ENCODE measurements at places on chromosomes 5 and 9. TPM values are rescaled to one million over a fixed set of nuclear protein-coding genes. Genes with fewer than 3 reads are reported as not detected.

GRCh38 chr5:128212191-128212806 lies 128.7 kb downstream of the SLC12A2 start:
- H3K27me3 ChIP-seq: no peaks in the 10 kb centered on the region
- H3K27ac ChIP-seq: no peak overlapping the region
- no peak overlapping the region for H3K4me3 ChIP-seq

DNA sequence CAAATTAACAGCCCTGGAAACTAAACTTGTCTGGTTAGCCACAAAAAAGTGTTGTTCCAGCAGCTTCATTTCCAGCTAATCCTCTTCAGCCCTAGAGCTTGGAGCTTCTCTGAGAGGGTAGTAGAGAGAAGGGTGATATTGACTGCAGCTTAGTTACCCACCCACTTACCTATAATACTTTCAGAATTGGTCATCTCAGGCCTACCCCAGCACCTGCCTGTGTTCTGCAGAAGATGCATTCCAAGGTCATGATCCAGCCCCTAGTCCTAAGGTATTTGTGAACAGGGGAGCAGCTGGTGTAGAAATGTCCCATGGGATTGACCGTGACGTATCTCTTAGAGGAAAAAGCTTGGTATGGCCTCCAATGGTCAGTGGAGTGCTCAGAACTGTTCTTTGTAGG lies 289.0 kb downstream of the NR3C1 start:
- peaks cover 22% of the 10 kb centered on the region for H3K4me1 ChIP-seq
- no peak for DNase-seq
- no peak overlapping the region for H3K4me3 ChIP-seq
- H3K27ac ChIP-seq: no peak overlapping the region
- no peaks in the 10 kb centered on the region for H3K36me3 ChIP-seq
- no peaks in the 10 kb centered on the region for H3K27me3 ChIP-seq

- H3K4me1 ChIP-seq: no peaks in the 10 kb centered on the region
- H3K4me3 ChIP-seq: no peak overlapping the region
- H3K27me3 ChIP-seq: no peaks in the 10 kb centered on the region
- no peak for DNase-seq
- no peaks in the 10 kb centered on the region for H3K36me3 ChIP-seq
Measured at GRCh38 chr5:170421826-170422225, 32.7 kb upstream of the KCNMB1 start.

Gene CDH9
- 1.0 TPM for polyA plus RNA-seq

GRCh38 chr5:144085381-144085780 lies 85.1 kb downstream of the YIPF5 start:
- H3K27me3 ChIP-seq: no peaks in the 10 kb centered on the region
- H3K4me1 ChIP-seq: no peaks in the 10 kb centered on the region
- no peaks in the 10 kb centered on the region for H3K36me3 ChIP-seq
- no peak overlapping the region for H3K4me3 ChIP-seq

DNA sequence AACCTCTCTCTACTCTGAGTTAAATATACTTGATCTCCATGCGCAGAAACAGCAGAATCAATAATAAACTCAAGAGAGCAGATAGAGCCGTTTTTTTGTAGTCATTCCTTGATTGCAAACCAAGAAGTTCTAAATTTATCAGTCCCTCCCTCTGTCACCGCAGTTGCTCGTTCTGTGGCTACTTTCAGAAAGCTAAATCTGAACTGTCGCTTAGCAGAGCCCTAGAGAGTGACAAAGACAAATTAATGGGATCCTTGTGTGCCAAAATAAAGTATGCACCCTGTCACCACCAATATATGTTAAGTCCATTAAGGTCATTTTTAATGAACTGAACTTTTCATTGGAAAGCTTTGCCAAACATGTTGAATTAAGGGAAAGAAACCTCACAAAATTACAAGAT lies 218.3 kb downstream of the ADAMTSL1 start:
- DNase-seq: no peak
- H3K36me3 ChIP-seq: no peaks in the 10 kb centered on the region
- no peak overlapping the region for H3K27ac ChIP-seq
- no peaks in the 10 kb centered on the region for H3K4me1 ChIP-seq
- H3K27me3 ChIP-seq: no peaks in the 10 kb centered on the region

GRCh38 chr5:81830596-81830995 lies 79.7 kb upstream of the SSBP2 start:
- no peak overlapping the region for H3K4me3 ChIP-seq
- no peaks in the 10 kb centered on the region for H3K27me3 ChIP-seq
- no peaks in the 10 kb centered on the region for H3K36me3 ChIP-seq

DNA sequence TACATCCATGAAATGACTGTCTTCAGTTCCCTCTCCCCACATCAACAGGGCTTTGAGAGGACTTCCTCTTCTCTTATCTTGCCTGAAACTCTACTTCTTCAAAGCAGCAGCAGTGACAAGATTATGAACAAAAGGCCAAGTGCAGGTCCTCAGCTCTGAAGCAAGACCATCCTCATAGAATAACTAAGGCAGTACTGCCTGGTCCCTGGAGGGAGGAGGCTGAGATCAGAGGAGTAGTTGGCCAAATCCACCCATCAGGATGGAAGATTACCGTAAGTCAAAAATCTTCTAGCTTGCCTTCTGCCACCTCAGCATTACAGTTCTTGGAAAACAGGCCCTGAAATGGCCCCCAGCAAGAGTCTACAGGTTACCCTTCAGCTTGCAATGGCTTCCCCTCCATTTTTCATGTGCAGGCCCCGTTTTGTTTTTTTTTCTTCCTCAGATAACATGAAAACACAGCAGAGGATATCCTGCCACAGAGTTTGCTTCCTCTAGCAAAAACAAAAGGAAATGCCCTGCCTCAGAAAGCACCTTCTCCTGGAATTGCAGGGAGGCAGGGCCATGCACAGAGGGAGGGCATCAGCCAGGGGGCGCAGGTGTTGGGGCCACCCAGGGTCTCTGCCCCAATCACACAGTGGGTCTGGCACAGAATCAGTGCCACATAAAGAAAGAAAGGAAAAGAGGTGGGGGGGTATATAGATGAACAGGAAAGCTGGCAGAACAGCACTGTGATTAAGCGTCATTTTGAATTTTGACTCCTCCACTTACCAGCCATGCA lies 40.0 kb downstream of the KLHL3 start:
- H3K4me3 ChIP-seq: no peak overlapping the region
- DNase-seq: no peak
- no peaks in the 10 kb centered on the region for H3K27me3 ChIP-seq
- no peaks in the 10 kb centered on the region for H3K36me3 ChIP-seq
- no peak overlapping the region for H3K27ac ChIP-seq
- H3K4me1 ChIP-seq: no peaks in the 10 kb centered on the region

Gene SH3TC2
- 0.11 TPM for polyA plus RNA-seq

- H3K27ac ChIP-seq: no peak overlapping the region
- H3K4me1 ChIP-seq: peaks cover 25% of the 10 kb centered on the region
- no peak overlapping the region for H3K4me3 ChIP-seq
- H3K27me3 ChIP-seq: no peaks in the 10 kb centered on the region
Measured at GRCh38 chr5:14155075-14155474, 11.9 kb downstream of the TRIO start.

Gene SLC36A3
- not detected for polyA plus RNA-seq

DNA sequence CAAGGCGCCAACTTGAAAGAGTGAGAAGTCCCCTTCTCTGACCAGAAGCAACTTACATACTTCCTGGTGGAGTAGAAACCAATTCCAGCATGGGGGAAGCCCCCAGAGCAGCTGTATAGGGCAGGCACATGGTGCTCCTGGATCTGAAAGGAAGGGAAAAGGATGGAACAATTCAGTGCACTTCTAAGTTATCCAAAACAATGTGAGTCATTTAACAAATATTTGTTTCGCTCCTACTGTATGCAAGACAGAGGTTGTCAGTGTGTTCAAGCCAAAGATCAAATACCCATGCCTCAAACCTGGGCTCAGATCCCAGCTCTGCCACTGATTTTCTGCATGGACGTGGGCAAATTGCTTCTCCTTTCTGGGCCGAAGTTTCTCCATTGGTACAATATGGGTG lies 67.1 kb downstream of the LHX2 start:
- DNase-seq: no peak
- H3K4me1 ChIP-seq: no peaks in the 10 kb centered on the region
- no peaks in the 10 kb centered on the region for H3K36me3 ChIP-seq
- H3K27me3 ChIP-seq: no peaks in the 10 kb centered on the region
- H3K4me3 ChIP-seq: no peak overlapping the region

- H3K27me3 ChIP-seq: no peaks in the 10 kb centered on the region
- H3K4me3 ChIP-seq: no peak overlapping the region
- peak; percentile 81 for DNase-seq
- no peaks in the 10 kb centered on the region for H3K36me3 ChIP-seq
- peaks cover 26% of the 10 kb centered on the region for H3K4me1 ChIP-seq
- H3K27ac ChIP-seq: peak overlapping the region; percentile 56
Measured at GRCh38 chr5:138725153-138725817, 27.9 kb upstream of the CTNNA1 start.

Measured in H1 (cell line).